ENCODE measurements at places on chromosomes 5 and 9.

DNA sequence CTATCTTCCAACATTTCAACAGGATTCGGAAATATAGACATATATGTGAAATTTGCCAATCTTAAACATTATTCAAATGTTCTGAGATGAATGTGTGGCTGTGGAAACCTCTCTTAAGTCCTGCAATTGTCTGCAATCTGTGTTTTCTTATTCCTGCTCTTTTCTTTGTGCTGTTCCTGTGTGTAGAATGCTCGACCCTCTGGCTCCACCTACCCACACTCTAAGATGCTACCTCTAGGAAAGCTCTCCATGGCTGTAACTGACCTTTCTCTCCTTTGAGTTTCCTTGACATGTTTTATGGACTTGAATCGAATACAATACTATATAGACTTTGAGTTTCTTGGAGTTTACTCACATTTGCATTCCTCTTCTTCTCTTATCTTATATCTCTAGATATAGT is 120.6 kb upstream of the ASTN2 start:
- DNase-seq = no peak

DNA sequence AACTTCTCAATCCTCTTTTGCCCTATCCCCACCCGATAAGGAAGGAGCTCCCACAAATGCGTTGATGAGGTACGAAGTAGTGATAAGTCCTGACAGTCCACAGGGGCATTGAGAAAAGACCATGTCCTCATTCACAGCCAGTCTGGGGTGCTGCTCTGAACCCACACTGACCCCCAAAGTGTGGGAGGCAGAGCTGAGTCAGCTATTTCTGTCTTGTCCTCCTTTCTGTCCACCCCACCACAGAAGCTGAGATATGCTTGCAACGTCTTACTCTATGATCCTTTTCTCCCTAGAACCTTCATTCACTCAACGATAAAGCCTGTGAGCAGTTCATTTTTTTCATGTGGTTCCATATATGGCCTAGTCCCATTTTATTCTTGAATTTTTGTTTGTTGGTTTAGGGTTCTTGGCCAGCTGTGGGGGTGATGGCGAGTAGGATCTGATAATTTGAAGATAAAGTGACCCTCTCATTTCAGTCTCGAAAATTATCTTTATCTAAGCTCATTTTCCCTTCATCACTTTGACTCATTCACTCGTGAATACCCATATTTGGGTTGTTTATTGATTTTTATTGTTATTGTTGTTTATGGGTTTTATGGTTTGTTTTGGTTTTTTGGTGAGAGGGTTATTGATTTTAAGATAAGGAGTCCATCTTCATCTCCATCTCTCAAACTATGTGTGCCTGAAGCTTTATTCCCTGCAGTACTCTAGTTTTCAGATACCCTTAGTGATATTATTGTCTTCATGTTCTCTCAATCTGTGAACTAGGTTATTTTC is 58.5 kb upstream of the ZNF366 start:
- no peak for DNase-seq

DNA sequence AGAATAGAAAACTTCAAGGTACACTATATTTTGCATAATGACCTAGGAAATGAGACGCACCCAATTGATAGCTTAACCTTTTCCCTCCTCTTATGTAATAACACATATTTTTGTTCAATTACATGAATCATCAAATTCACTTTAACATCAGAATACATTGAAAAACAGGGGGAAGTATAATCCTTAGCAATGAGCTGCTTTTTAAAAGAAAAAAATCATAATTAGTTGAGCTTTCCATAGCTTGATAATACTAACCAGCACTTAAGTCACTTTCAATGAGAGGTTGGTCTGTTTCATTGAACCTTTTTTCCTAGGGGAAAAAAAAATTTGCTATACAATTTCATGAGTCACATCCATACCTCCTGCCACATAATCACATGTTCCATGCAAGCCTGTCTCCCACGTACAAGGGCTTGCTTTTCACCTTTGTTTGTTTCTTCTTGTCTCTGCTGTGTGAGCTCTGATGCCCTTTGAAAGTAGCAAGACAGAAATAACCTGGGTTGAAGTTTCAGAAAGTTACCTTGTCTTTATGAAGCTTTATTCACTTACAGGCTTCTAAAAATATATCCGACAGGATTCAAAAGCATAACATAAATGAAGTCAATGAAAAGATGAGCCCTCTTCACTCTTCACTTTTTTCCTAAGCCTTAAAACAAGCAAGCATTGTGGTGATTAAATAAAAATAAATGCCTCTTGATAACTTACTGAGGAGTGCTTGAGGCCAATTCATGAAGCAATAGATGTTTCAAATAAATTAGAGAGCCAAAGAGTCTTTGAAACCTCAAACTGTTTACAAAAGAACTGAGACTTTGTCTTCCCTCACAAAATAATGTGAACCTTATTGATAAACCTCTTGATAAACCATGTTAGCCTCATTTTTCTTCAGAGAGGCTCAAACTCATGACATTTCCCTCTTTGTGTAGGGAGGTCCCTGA is 108.5 kb downstream of the FEM1C start:
- DNase-seq = no peak

GRCh38 chr5:36741128-36741527 is 134.7 kb downstream of the SLC1A3 start:
- no peak for DNase-seq

DNA sequence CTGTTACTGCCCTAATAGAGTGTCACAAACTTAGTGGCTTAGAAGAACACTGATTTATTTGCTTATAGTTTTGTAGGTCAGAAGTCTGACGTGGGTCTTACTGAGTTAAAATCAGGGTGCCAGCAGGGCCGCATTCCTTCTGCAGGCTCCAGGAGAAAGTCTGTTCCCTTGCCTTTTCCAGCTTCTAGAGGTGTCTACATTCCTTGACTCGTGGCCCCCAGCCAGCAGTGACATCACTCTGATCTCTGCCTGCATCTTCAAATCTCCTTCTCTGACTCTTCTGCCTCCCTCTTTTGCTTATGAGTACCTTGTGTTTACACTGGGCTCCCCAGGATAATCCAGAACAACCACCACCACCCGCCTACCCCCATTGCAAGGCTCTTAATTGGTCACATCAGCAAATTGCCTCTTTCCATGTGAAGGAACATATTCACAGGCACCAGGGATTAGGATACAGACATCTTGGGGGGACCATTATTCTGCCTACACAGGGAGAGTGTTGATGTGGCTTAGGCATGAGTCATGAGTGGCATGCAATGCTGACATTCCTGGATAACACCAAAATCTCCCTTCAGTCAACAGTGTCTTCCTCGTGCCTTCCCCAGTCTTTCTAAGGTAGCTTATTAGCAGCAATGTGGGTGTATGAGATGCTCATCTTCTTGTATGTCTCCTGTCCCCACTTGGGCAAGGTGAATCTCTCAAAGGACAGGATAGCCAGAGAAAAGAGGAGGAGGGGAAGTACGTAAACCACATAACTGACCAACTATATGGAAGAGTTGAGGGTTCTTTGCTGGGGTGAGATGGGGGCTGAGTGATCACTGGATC is 24.4 kb downstream of the CYFIP2 start:
- no peak for DNase-seq

All from stimulated activated CD8-positive, alpha-beta memory T cell treated with anti-CD3 and anti-CD28 coated beads, Interleukin-7, amount 100 ng/mL, for 4 hours (primary cell).